ENCODE measurements at places on chromosomes 1 and 21.
A peak's percentile ranks its signal among the peaks of the same experiment; 100 is the strongest.

- DNase-seq: no peak
Measured at GRCh38 chr1:160858097-160858496, 4.6 kb downstream of the CD244 start.

DNA sequence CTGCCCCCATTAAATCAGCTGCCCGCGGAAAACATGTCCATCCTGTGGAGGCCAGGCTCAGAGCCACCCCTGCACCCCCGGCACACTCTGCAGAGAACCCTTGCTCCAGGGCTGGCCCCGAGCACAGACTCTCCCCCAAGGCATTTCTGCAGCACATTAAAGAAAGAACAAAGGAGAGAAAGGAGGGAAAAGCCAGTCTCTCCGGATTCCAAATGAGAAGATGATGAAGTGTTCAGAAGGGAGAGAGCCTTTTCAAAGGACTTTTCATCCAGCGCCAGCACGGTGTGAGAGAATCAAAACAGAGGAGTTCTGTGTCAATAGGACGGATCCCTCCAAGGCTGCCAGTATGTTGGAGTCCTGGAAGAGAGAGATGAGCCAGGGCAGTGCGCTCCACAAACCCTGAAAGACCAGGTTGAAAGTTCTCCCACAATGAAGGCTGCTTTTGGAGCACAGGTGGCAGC lies 498.3 kb downstream of the NPHP4 start:
- DNase-seq: no peak

DNA sequence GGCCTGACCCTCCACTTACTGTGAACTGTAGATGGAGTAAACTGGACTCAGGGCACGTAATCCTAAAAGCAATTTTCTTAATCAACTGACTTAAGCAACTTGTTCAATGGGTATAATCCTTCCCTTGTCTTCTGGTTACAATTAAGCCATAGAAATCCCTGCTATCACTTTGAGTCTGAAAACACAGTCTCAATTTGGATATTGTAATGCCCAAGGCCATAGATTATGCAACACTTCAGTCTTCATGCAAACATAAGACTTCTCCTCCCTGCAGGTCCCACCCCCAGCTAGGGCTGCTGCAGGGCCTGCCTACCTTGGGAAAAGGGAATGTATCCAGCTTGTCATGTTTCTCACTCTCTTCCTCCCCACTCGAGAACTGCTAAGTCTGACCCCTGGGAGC lies 6.2 kb upstream of the SLC5A9 start:
- DNase-seq: no peak

DNA sequence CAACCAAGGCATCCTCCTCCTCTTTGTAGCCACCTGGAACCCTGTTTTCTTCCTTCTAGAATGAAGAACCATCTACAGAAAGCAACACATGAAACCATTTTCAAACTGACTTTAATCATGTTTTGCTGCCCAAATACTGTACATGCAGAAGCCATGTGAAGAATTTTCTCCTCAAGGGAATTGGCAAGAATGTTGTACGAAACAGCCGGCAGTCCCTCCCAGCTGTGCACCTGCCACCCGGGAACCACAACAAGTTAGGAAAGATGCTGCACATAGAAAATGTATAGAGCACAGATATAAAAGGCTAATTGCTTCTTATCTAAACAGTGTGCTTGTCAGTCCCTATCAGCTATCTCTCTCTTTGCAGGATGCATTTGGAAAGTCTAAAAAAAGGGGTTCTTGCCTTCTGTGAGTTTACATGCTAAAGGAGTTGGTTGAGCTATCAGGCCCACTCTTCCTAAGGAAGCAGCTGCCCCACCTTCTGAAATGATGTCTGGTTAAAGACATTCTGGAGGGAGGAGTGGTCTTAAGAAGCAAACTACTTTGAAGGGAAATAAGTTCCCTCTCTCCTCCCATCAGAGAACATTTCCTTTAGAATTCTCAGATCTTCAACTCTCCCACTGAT lies 44.8 kb downstream of the RIMS3 start:
- no peak for DNase-seq

- DNase-seq: no peak
Measured at GRCh38 chr1:110956586-110956985, 7.1 kb downstream of the LRIF1 start.

- DNase-seq: peak; percentile 33
Measured at GRCh38 chr1:223006917-223007648, 136.0 kb downstream of the TLR5 start.

DNA sequence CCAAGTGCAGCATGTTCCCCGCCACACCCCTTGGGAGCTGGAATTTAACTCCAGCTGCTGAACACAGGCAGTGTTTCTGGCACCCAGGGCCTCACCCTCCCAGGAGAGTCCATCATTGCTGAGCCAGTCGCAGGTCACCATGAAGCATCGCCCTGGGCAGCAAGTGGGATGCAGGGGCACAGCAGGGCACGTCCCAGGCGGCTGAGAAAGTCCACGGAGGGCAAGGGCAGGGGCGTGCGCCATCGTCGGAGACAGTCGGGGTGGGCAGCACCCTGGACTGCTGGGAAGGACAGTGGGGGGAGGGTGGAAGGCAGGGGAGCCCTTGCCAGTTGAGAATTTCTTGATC lies 69.2 kb upstream of the PDE9A start:
- DNase-seq: no peak

DNA sequence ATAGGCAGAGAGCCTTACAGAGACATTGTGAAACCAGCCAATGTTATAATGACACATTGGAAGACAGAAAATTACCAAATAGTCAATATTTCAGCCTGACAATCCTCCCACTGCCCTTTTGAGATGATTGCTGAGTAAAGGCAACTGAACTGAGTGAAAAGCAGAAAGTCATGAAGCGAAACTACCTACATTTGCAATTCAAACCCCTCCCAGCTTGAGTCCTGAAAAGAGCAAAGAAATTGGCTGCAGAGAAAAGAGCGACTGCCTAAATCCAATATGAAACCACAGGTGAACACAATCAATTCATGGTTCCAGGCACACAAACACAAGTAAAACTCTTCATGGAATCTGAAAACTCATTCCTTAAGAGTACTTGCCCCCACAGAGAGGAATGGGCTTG lies 143.4 kb upstream of the CHRM3 start:
- no peak for DNase-seq

- no peak for DNase-seq
Measured at GRCh38 chr1:33972676-33973395, 109.0 kb downstream of the HMGB4 start.

DNA sequence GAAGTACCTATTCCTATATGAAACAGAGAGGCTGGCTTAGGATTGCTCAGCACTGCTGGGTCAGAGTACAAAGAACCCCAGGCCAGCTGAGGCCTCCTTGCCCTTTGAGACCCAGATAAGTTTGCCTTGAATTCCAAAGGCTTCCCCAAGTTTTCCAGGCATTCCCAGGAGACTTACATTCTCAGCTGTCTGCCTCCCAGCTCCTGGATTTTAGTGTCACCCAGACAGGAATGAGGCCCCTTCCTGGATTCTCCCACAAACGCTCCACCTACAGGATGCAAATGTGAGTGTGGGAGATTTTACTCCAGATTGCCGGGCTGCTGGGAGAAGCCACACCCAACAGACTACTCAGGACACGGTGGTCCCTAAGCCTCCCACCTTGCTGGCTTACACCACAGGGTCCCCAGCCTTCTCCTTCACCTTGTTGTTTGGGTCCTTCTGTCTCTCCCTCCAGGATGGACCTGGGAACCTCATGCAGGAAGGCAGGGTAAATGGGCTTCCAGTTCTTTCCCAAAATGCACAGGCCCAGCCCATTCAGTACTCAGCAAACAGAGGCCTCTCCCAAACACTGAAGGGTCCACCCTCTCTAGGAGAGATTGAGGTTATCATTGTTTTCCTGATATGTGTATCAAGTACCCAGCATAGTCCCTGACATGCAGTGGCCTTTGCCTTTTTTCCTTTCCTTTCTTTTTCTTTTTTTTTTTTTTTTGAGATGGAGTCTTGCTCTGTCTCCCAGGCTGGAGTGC lies 10.6 kb downstream of the RHBG start:
- peak; percentile 15 for DNase-seq

- DNase-seq: no peak
Measured at GRCh38 chr21:44892536-44893277, 19.2 kb upstream of the PTTG1IP start.

GRCh38 chr1:1625824-1626206 lies 6.2 kb upstream of the MMP23B start:
- no peak for DNase-seq

DNA sequence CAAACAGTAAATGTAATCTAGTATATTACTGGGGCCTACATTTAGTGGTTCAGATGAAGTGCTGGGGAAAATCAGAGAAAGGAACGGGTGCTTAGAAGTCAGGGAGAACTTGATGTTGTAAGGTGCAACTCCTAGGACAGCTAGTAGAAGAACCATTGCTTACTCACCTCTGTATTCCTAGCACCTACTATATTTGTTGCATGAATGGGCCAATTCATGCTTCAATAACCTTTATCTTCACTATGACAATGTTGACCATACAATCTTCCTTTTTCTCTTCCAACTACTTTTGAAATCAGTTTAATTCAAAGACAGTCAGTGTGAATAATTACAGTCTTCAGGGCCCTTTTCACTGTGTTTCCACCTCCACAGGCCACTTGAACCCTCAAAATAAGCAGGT lies 125.0 kb upstream of the DMRTA2 start:
- DNase-seq: no peak

GRCh38 chr1:42340901-42341300 lies 5.9 kb upstream of the FOXJ3 start:
- no peak for DNase-seq

DNA sequence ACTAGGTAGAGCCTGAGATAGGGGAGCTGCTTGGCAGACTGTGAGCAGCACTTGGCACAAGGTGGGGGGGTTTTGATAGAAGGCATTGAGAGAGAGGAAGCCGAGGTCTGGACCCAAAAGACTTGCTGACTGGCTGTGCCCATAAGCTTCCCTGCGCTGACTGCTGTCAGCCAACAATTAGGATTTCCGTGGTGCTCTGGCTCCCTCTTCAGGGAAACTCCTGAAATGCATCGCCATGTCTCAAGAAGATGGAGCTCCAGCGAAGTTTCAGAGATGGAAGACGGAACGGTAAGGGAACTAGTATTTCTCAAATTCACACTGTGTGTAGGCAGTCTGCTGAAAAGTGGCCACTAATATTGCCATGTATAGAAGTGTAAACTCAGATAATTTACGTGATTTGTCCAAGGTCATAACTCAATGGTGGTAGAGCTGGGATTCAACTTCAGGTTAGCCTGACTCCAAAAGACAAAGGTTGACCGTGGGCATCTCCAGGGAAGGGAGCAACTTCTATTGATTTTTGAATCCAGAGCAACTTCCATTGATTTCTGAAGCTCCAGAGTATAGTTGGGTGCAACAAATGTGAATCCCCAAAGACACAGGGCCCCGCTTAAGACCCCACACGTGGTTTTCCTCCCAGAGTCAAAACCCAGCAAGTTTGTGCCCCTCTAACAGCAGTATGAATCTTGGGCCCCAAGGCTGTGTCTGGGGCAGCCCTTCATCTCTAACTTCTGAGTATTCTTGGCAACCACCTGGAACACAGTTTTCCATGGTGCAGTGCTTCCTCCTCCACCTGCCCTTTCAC lies 44.5 kb upstream of the CRNN start:
- DNase-seq: peak; percentile 44

DNA sequence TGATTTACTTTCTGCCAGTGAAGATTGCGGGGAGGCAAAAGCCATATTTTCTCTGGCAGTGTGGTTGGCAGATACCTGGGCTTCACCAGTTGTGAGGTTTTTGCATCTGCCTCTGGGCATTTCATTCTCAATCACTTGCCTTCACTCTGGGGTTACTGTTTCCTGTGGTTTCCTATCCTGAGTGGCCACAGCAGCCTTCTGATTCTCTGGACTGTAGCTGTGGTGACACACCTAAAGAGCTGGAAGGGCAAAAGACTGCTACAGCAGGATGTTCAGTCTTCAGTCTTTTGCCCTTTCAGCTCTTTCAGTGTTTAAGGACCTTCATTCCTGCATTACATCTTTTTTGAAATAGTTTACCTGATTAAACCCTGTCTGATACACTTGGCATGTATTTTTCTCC lies 50.5 kb upstream of the GPR52 start:
- DNase-seq: no peak

- no peak for DNase-seq
Measured at GRCh38 chr1:183313063-183313462, 105.1 kb downstream of the NMNAT2 start.

DNA sequence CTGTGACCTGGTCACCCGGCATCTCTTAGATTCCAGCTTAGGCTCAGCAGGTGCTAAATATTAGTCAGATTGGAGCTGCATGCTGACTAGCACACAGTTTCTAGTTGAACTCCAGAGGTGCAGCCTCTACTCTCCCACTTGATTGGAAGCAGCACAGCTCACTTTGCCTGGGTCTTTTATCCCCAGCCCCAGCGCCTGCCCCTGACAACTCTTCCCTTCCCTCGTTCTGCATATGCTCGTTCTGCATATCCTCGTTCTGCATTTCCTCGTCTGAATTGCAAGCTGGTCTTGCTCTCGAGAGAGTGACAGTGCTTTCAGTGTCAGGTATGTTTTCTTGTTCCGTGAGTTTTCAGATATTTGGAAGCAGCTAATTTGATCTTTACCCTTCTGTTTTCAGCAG lies 11.7 kb downstream of the COL18A1 start:
- no peak for DNase-seq
